ENCODE measurements at places on chromosomes 1 and 21.

DNA sequence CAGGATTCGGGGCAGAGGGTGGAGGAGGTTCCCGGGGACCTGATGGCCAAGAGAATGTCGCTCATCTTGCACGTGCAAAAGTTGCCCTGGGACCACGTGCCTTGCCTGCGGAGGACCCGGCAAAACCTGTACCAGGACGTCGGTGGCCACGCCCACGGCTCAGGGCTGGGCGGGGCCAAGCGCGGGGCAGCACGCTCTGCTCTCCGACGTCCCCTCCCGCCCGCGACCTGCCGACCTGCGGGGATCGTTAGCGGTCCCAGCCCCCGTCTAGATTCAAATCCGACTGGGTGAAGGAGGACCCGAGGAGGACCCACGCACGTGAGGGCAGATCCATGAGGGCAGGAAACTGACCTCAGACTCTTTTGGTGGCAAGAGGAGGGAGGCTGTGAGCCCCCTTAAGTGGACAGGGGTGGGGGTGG, at the start of gene C1orf167:
Gene C1orf167 (plus strand): TSS at position 206 of the 419 bp plus-strand sequence. CDS start 2,208 bp downstream, outside the sequence.
- no peak for DNase-seq

GRCh38 chr1:38084700-38085099, 38.1 kb upstream of the POU3F1 start:
- DNase-seq = no peak

- DNase-seq = no peak
Measured at GRCh38 chr1:53303726-53304515, 23.9 kb downstream of the LRP8 start.

- DNase-seq = no peak
Measured at GRCh38 chr21:43591571-43591970, 67.7 kb downstream of the HSF2BP start.

DNA sequence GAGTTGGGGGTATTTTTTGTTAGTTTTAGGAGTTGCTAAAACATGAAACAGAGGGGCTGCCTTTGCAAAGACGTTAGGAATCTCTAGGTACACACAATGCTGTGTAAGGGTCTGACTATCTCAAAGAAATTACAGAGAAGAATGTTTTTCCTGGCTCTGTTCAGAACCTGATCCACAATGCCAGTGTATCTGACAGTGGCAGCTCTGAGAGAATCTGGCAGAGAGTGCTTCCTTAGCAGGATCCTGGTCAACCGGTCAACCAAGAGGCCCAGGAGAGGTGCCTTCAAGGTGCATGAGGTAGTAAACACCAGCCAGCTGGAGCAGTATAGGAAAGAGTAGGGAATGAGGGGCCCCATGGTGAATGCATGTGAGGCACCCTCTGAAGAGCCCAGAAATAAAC, 40.9 kb upstream of the RGS1 start:
- no peak for DNase-seq

- DNase-seq = no peak
Measured at GRCh38 chr1:248852481-248853405, 6.1 kb downstream of the ZNF692 start.

- peak; percentile 15 for DNase-seq
Measured at GRCh38 chr1:59020151-59020997, 236.5 kb upstream of the JUN start.

DNA sequence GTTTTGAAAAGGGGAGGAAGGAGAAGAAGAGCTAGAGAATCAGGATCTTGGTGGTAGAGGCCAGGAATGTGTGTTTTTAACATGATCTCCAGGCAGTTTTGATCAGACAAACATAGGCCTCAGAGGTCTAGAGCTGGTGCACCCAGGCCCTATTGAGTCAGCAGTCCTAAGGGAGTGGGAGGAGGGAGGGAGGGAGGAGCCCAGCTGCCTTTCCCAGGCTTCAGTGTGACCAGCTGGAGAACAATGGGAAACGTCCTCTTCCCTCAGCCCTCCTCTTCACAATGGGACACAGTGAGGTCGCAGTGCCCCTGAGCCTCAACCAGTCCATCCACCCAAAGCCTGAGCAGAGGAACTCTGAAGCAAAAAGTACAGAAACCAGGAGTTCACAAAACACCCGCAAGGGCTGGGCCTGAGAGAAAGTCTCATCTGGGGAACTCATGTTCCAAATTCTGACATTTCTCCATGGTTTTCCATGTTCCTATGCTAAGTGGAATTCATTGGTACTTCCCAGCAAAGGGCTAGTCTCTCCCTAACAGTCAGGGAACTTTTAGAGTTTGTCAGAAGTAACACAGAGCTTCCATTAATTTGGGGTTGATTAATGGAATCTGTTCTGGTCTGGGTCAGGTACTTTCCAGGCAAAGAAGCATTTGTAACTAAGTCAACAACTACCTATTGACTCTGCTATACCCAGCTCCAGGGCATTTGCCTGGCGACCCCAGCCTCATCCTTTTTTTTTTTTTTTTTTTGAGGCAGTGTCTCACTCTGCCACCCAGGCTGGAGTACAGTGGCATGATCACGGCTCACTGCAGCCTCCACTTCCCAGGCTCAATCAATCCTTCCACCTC, 37.5 kb downstream of the ELAPOR1 start:
- no peak for DNase-seq

DNA sequence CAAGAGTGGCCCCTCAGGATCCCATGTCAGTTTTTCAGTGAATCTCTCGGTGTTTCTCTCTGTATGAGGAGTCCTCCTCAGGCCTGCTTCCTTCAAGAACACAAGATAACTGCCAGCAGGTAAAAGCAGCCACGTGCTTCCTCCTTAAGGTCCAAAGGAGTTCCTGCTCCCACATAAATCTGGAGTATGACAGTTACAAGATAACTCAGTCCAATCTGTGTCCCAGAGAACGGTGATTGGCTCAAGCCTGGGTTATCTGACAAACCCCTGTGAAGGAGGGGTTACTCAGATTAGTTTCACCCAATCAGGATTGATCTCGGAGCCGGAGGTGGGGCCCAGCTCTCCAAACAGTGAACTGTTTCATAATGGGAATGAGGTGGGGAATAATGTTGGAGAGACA, 5.8 kb upstream of the ANKRD13C start:
- DNase-seq = no peak

DNA sequence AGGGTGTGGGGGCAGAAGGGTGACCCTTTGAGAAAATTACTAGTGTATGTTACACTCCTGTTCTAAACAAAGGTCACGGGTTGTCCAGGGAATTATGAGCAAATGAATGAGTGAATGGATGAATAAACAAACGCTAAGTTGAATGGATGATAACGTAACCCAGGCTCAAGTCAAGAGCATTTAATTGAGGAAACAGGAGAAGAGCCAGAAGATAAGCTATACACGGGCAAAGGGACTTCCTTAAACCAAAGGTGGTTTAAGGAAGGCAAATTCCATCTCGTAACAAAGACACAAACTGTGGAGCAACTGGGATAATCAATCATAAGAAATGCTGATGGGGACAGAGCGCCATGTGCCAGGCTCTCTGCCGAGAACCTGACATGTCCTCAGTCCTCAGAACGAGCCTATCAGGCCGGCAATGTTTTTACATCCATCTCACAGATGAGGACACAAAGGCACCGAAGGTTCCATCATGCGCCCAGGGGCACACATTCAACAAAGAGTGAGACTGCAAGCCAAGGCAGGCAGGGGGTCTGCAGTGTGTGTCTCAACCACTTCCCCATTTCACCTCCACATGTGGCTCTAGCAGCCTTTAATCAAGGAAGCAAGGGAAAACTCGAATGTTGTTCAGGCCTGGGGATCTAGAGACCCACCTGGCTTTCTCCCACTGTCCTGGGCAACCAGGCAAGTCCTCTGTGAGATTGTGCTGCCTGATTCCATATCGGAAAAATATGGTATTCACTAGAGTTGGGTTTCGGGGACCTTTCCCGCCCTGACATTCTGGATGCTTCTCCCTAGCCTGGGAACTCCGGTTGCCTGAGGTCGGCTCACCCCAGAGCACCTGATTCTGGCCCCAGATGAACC, 126.8 kb upstream of the EDN2 start:
- no peak for DNase-seq

GRCh38 chr1:40710581-40711315, 19.2 kb downstream of the NFYC start:
- no peak for DNase-seq

DNA sequence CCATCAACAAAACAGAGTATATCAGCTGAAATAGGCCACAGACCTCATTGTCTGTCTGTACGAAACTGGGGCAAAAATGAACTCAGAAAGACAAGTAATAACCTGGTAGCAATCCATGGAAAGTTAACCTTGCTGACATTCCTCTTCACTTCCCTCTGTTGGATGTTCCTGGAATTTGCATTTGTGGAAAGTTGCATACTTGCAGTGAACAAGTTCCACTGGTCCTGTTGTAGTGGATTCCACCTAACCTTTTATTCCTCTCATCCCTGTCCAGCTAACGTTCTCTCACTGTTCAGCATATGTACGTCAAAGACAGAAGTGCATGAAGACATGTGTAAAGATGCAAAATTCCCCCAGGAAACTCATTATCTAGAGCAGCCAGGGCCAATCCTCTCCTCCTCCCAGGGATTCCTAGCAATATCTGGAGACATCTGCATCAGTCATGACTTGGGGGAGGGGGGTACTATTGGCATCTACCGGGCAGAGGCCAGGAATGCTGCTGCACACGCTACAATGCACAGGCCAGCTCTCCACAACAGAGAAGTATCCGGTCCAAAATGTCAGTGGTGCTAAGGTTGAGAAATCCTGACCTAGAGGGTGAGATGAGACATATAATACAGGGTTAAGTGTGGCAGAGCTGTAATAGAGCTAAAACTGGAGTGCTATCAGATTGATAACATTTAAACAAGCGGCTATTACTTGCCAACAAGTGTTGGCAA, 8.2 kb downstream of the LPAR3 start:
- no peak for DNase-seq

DNA sequence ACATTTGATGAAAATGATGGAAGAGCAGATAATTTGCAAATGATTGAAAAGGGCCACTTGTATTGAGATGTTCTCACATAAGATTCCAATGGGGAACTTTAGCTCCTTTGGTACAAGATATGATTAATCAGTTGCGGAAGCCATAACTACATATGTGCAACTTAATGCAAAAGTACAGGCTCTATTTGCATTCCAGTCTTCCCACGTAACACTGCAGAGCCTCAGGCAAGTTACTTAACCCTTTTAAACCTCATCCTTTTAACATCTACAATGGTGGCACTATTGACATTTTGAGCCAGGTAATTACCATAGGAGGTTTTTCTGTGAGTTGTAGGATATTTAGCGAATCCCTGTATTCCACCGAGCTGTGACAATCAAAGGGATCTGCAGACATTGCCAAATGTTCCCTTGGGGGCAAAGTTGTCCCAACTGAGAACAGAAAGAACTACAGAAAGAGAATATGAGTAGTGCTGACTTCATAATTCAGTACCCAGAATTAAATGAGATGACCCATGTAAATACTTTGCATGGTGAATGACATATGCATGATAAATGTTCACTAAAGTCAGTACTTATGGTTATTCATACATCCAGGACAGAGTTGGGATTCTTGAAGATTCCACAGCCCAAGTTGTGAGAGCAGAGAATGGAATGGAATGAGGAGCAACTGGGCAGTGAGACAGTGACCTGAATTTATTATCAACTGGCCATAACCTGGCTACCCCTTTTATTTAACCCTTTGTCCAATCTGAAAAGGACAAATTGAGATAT, 62.6 kb downstream of the SPAG17 start:
- no peak for DNase-seq

- DNase-seq = no peak
Measured at GRCh38 chr1:55001311-55001710, 2.6 kb downstream of the BSND start.

DNA sequence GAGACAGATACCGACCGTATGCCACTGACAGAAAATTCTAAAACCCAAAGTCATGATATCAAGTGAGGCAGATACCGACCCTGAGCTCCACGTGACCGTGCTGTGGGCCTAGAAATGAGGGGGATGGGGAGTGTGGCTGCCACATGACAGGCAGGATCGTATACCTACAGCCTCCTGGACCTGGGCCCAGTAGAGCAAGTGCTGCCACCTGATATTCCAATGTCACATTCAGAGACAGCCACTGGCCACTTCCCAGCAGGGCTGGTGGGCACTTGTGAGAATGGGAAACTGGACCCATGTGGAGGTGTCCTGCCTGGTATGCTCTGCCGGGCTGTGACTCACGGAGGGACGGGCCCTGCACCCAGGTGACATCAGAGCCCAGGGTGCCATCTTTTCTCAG, 44.6 kb upstream of the CLDN14 start:
- DNase-seq = no peak

GRCh38 chr1:103160281-103160680, 52.0 kb upstream of the COL11A1 start:
- DNase-seq = no peak

- DNase-seq = no peak
Measured at GRCh38 chr21:33171616-33172169, 58.0 kb upstream of the IFNAR2 start.

DNA sequence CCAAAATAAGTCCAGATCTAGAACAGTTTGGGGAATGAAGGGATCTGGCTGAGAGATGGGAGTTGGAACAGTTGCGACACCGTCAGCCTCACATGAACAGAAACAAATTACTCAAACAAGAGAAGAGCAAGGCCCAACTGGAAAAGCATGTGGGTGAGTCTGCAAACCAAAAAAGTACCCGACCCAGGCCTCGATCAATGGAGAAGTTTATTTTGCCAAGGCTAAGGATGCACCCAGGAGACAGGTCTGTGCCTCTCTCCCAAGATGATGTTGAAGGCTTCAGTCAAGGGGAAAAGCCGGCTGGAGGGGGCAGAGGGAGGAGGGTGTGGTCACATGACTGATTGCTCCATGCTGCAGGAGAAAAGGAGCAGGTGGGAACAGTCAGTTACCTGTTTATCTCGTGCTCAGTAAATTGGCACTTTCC, 42.3 kb downstream of the KRTAP10-1 start:
- no peak for DNase-seq

DNA sequence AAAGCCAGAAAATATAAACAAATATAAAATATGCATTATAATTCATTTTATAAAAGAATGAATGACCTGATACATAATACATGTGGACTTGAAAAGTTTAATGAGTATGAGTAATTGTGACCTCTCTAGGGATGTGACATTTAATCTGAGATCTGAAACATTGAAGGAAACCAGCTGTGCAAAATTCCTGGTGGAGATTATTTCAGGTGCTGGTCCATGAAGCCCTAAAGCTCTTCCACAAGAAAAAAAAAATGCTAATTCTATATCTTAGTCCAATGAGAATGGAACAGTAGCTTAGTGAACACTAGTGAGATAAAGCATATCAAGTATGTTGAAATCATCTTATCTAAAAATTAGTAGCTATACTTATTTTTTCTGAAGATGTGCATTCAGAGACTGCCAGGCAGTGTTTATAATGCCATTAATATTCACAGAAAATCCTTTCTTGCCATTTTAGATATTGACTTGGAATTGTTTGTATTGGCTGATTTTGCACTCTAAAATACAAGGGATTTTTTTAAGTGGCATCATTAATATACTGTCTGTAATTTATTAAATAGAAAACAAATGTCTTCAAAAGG, 1485.9 kb downstream of the PLA2G4A start:
- no peak for DNase-seq

GRCh38 chr1:168482106-168482505, 61.7 kb downstream of the XCL2 start:
- no peak for DNase-seq

- DNase-seq = no peak
Measured at GRCh38 chr1:111542187-111542586, 38.8 kb upstream of the ADORA3 start.

GRCh38 chr1:109395602-109396512, 1.9 kb downstream of the SORT1 start:
- no peak for DNase-seq

- DNase-seq = no peak
Measured at GRCh38 chr1:174497478-174497877, 49.7 kb downstream of the GPR52 start.

All from stimulated activated CD8-positive, alpha-beta memory T cell treated with anti-CD3 and anti-CD28 coated beads, Interleukin-15, amount 100 ng/mL, for 4 hours (primary cell).